Small intestine (tissue), 16 donors: ENCODE measurements at places on chromosomes 3 and 15.

GRCh38 chr3:179971280-179971679, 65.5 kb downstream of the PEX5L start:
- DNase-seq, result no peak

DNA sequence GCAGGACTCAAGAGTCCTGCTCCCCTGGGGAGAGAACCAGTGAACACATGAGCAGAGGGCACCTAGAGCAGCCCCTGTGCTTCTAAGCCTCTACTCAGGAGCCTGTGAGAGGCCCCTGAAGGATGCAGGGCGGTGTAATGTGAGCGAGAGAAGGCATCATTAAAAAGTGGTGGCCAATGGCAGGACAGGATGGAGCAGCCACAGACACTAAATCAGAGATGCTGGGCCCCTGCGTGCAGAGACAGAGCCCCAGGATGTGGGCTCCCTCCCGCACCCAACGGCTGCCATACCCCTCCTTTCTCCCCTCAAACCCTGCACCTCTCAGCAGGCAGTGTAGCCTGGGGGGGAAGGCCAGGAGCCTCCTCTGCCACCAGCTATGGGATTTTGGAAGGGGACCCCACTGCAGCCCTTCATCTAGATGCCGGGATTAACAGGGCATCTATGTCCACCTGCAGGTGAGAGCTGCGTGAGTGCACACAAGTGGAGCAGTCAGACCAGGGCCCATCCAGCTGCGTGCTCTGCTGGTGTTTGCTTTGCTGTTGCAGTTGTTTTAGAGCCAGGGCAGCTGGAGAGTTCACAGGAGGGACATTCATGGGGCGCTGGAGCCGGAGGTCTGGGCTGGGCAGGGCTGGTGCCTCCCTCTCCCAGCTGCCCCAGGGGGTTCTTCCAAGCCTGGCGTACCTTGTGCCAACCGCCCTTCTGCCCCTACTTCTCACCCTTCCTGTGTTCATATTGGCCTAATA, 5.1 kb upstream of the IQSEC1 start:
- DNase-seq, result no peak

GRCh38 chr3:111989061-111989678, 9.6 kb upstream of the TAGLN3 start:
- peak; percentile 63 for DNase-seq

DNA sequence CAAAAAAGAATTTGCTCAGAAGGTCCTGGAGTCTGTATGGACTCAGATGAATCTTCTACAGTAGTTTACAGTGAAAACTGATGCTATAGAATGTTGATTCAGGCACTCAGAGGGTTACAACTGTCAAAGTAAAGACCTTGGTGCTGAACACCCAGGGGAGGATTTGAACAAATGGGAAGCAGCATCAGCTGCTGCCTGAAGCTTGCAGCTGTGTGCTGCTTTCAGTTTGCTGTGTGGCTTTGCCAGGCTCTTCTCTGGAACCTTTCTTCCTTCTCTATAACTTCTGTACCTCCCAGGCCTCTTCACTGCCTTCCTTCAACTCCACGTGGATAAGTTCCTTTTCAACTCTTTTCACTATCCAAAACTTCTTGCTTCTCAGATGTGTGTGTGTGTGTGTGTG, 214.2 kb downstream of the GRM7 start:
- DNase-seq, result no peak

- peak; percentile 84 for DNase-seq
These were observed at the start of gene CAMK1 for GRCh38 chr3:9769426-9770275. Gene CAMK1 (minus strand): TSS chr3:9769947. CDS start chr3:9767749, 2,198 bp downstream.

DNA sequence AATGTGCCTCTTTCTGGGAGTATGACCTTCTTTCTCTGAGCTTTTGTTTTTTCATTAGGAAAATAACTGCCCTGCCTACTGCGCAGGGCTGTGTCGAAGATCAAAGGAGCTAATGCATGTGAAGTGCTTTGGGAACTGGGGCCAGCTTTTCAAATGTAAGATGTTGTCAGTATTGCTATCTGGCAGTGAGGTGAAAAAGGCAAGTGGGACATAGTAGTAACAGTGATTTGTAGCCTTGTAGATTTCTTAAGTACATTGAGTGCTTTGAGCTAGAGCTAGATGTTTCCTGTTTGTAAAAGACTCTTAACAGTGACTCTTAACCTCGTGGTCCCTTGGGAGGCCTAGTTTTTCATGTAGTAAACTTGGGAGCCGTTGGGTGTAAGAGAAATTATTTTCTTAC, 126.5 kb downstream of the ECT2 start:
- DNase-seq, result no peak

DNA sequence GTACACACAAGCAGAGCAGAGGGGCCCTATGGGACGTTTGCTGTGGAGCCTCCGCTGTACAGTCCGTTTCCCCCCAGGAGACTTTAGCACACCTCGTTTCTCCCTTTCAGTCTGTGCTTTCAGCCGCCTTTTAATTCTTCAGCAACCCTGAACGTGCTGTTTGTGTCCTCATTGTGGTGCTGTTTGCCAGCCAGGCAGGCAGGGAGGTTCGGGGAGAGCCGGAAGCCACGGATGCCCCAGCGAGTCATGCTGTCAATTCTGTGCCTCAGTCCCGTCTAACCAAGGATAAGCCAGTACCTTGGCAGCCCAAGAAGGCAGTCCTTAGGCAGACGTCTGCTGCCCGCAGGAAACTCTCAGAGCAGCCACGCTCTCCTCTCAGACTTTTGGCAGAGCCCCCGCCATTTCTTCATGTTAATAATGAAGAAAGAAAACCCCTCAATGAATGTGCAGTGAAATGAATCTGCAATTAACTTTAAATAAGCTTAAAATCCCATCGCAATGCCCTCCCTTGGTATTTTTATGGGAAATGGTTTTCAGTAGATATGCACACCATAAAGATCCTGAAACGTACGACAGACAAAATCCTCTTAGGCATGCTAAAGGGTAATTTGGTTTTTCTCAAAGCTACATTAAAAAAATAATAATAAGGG, 158.6 kb downstream of the UACA start:
- DNase-seq, result no peak

GRCh38 chr3:118110211-118110610, 924.4 kb downstream of the IGSF11 start:
- DNase-seq, result no peak
